ENCODE measurements at places on chromosomes 1 and 21.

DNA sequence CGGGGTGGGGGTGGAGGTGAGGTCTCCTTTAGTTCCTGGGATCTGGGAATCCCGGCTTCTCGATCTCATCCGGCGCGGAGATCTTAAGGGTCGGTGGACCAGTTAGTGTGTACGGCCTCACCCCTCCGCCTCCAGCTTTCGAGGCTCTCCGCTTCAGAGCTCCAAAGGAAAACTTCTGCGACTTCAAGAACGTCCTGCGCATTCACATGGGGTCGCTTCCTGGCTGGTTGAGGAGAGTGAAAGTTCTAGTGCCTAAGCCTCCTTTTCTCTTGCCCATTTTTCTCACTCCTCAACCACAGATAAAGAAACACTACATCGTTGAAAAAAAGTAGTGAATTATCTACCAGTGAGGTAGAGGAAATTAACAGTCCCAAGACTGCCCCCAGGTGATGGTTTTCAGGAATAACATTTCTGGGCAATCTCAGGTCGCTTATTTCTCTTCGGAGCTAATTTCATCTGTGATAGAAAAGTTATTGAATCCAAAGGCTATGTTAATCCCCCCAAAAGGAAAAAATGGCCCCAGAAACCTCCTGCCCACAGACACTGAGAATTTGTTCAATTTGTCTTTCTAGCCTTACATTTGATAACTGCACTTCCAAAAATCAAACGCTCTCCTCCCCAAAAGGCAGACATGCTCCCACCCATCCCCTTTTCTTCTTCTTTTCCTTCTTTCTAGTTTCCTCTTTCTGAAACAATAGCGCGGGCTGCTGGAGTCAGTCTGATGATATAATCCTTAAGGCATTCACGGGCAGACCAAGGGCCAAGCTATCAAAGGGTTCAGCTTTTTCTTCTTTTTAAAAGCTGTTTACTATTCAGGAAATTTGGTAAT is 20.6 kb upstream of the TBX15 start:
- no peak for DNase-seq

- DNase-seq, result no peak
Measured at GRCh38 chr1:31238986-31239613, 587 bp downstream of the NKAIN1 start.

DNA sequence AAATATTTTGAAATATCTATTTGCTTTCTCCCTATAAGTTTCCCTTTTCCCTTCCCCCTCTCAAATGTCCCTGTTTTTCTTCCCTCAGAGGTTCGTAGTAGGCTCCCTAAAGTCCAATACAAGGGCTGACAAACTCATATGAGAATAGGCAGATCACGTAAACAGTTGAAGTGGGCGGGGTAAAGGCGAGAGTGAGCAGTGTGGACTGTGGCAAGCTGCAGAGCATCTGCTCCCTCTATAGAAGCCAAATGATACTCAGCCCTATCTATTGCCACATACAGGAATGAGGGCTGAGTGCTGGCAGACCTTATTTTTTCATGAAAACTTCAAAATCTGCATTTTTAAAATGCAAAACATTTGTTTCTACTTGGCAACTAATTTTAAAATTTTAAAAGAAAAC is 26.3 kb downstream of the PRDX6 start:
- no peak for DNase-seq

- no peak for DNase-seq
Measured at GRCh38 chr21:41169701-41170100, 1.7 kb downstream of the BACE2 start.

DNA sequence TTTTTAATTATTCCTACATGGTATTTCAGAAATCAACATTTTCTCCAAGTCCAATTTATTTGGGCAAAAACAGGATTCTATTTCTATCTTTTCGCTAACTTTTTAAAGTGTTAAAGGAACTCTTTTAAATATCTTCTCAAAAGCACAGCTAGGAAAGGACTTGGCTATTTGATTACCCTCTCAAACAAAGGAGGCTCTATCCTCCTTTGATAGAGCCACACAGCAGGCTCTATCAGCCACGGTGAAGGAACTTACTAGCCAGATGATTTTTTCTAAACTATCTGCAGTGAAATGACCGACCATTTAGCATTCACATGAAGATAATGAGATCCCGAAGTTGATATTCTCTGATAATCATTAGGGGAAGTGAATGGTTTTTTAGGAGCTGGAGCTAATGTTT is 9.1 kb downstream of the ANGPTL7 start:
- DNase-seq, result no peak

- no peak for DNase-seq
Measured at GRCh38 chr1:245823408-245824147, 668.8 kb downstream of the KIF26B start.

DNA sequence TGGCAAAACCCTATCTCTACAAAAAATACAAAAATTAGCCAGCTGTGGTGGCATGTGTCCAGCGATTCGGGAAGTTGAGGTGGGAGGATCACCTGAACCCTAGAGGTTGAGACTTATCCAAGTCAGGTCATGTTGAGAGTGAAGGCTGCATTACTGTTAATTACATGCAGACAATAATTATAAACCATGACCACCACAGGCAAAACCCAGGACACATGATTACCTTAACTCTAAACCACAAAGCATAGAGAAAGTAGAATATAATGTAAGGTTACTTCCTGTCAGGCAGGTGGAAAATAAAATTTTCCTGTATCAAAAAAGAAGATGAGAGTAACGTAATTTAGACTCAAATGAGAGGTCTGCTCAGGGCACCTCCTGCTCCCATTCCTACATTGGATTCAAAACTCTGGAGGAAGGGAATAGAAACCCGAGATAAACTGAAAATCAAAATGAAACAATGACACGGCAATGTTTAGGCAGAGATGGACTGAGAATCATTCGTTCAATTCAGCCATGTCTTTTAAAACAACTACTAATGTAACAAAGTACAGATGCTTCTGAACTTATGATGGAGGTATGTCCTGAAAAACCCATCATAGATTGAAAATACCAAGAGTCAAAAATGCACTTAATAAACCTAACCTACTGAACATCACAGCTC is 33.6 kb downstream of the RGS8 start:
- no peak for DNase-seq

GRCh38 chr1:1202831-1203560 is 3.4 kb downstream of the TNFRSF18 start:
- no peak for DNase-seq

DNA sequence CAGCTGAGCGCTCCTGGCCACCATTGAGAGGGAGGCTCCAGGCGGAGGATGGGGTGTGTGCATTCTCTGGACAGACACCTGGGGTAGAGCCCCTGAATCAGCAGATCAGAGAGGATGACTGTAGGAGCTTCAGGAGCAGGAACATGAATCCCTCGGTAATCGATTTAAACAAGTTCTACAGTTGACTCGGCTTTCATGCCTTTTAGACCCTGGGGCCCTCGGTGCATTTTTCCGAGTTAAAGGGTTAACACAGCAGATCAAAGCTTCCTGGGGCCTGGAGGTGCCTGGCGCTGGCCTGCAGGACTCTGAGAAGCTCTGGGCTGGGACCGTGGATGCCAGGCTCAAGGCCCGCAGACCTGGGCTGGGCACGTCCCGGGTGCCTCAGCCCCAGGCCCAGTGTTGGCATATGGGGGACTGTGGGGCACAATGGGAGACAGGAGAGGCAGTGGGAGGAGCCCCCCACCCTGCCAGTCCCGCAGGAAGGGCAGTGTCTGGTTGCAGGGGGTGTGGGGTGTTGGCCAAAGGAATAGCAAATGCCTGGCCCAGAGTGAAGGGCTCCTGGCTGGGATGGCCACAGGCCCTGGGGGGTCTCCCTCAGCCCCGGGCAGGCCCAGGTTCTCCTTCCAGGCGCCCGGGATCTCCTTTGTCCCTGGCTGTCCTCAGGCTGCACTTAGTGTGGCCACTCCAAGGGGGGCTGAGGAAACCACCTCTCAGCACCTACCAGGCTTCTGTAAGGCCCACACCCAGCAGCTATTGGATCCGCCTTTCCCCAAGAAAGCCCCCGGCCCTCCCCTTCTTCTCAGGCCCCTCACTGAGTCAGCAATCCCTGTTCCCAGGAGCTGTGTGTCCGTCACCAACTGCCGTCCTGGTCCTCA is 40.1 kb downstream of the SLX9 start:
- DNase-seq, result no peak

GRCh38 chr1:66271904-66272254 is 262.1 kb upstream of the SGIP1 start:
- no peak for DNase-seq

GRCh38 chr1:165403835-165404482 is 41.0 kb downstream of the RXRG start:
- no peak for DNase-seq

- no peak for DNase-seq
Measured at GRCh38 chr1:234498448-234499118, 19.6 kb upstream of the TARBP1 start.

DNA sequence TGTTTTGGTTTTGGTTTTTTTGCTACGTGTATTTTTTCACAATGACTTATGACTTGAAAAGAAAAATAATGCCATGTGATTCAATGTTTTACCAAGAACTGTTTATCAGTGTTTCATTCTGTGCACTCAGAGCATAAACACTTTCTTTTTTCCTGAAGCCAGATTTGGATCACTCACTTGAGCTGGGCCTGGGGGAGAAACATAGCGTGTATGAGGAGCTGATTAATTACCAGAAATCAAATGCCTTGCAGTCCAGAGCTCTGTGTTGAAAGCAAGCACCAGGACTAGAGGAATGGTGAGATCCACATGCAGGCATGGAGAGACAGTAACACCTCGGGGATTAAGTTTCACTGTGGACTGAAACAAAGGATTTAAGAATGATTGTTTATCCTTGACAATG is 642.1 kb upstream of the ADGRL2 start:
- DNase-seq, result no peak

DNA sequence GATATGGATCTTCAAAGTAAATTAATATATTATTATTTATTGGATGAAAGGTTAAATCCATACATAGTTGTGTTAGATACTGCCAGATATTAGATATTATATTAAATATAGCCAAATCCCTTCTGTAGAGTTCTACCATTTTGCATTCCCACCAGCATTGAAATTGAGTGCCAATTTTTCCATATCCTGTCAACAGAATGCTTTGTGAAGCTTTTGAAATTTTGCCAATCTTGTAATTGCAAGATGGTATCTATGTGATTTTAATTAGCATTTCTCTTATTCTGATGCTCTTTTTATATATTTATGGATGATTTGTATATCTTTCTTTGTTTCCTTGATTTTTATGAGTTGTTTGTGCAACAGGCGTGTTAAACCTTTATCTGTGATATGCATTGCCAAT is 67.0 kb upstream of the CD34 start:
- no peak for DNase-seq

GRCh38 chr21:45838634-45839033 is 142.9 kb upstream of the COL6A1 start:
- DNase-seq, result no peak

DNA sequence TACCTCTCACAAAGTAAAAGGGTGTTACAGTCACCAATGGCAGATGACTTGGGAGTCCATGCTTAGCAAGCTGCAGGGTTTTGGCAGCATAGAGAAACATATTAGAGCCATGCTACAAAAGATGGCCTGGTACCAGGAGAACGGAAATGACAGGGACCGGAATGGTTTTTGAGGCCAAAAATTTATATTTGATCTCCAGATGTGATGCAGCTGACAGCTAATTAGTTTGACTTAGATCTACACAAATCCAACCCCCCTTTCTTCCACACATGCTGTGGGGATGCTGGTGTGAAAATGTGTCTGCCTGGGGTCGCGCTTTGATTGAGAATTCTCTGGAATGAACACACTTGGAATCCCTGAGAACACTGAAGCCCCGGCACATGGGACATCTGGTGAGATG is 26.5 kb downstream of the SYF2 start:
- DNase-seq, result no peak

DNA sequence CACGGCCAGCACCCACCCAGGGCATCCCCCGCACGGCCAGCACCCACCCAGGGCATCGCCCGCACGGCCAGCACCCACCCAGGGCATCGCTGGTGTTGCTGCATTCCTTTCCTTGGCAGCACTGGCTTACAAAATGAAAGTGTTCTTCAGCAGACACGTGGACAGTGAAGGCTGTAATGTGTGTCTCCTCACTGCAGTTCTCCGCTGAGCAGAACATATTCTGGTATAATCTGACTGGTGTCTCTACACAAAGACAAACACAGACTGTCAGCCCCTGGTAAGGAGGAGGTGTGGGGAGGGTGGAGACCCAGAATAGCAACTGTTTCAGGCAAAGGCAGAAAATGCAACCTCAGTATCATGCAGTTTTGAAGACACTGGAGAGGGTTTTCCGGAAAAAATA is 7.3 kb downstream of the LYPD8 start:
- no peak for DNase-seq

DNA sequence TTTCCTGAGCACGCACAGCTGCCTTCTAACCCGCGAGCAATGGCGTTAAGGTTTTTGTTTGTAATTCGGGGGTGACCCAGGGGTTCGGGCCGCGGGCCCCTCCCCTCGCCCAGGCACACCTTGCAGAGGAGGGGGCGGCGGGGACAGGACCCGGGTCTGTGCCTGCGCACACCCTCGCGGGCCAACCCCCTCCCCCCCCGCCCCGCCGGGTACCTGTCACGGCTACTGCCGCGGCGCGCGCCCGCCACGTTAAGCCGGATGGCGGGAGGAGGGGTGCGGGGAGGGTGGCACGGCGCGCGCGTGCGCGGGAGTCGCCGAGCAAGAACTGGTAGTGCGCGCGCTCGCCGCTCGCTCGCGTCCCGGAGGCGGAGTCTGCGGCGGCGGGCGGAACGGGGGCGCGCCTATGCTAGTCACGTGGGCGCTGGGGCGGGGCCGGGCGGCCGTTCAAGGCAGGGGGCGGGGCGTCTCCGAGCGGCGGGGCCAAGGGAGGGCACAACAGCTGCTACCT is at the start of gene TPTE:
Gene TPTE, plus strand, starts transcription at position 493 of the 508 bp plus-strand sequence. CDS start 17,141 bp downstream, outside the sequence.
- no peak for DNase-seq

DNA sequence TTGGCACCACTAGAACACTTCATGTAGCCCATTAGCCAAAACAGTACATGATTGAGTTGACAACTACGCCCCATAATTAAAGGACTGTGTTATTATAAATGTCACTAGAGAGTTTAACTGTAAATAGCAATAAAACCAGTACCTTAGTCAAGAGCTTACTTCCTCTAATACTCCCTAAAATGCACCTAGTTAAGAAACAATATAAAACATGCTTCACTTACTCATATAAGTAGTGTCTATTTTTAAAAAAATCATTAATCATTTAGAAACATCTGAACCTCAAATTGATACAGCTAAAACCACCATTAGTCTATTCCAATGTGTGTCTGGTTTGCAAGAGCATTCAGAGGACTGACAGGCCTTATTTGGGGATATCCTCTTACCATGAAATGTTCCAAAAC is 25.3 kb downstream of the PTP4A2 start:
- no peak for DNase-seq

- no peak for DNase-seq
Measured at GRCh38 chr1:236395947-236396664, 2.0 kb downstream of the EDARADD start.

All from stimulated activated CD8-positive, alpha-beta memory T cell treated with anti-CD3 and anti-CD28 coated beads, Interleukin-7, amount 100 ng/mL, for 4 hours (primary cell).